ENCODE measurements at places on chromosomes 7 and 10.

DNA sequence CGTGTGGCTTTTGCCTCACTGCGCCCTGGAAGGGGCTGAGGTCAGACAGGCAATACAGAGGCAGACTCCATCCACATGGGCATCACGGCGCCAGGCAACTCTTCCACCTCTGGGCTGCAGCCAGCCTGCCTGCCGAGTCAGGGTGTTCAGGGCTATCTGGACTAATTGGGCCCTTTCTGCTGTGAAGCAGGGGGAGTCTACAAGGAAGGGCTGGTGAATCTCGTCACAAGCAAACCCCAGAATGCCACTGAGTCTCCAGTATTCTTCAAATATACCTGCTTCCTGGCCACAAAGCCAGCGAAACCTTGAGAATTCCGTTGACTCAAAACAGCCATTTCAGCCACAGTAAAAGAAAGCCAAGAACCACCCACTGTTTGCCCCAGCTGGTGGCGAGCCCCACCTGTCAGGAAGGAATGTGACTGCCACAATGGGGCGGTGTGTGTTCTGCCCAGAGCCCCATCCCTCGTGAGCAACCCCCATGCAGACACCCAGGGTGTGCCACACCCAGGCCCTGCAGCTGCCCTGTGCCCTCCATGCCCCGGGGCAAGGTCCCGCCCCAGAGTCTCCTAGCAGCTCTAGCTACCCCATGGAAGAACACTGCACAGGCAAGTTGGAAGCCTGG, 117.3 kb downstream of the FAM53B start:
- DNase-seq, result peak; percentile 71

DNA sequence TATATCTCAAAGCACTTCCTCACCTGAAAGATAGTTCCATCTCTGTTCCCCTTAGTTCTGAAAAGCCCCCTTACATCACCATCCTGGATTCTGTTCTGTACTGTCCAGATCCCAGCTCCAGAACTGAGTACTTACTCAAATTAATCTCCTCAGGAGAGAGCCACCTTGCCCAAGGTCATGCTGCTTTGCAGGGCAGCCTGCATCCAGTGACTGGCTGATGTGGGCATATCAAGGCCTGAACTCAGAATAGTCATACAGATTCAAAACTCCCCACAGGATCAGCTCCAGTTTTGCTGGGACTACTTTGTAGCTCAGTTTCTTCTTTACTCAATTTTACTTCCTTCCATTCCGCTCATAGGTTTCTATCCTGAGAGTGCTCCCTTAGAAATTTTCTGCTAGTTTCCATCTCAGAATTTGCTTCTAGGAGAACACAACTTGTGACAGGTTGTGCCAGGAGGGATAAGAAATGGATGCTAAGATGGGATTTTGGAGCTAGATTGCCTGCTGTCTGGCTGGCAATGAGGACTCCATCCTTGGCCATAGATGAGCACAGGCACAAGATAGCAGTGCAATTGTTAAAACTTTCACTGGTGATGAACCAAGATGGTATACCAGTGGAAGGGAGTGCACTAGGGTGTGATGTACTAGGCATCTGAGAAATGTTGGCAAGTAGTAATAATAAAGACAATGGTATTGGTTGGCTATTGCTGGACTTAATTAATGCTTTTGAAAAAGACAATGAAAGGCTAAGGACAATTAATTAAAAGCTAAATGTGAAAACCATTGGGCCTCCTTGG, 17.3 kb downstream of the SRGN start:
- no peak for DNase-seq

GRCh38 chr7:111878785-111879184, 316.5 kb upstream of the IMMP2L start:
- DNase-seq, result no peak

DNA sequence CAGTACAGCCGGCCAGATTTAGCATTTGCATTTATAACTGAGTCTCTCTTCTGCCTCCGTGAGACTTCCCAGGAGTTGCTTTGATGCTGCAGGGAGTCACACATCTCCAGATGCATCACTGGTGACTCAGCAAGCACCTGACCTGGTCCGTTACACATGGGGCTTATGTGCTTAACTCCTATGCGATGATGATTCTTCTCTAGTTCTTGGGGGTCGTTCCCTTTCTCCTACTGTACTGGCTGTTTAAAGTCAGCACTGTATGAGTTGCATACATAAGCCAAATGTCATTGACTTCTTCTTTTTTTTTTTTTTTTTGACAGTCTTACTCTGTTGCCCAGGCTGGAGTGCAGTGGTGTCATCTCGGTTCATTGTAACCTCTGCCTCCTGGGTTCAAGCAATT, 13.0 kb upstream of the AKR1E2 start:
- no peak for DNase-seq

DNA sequence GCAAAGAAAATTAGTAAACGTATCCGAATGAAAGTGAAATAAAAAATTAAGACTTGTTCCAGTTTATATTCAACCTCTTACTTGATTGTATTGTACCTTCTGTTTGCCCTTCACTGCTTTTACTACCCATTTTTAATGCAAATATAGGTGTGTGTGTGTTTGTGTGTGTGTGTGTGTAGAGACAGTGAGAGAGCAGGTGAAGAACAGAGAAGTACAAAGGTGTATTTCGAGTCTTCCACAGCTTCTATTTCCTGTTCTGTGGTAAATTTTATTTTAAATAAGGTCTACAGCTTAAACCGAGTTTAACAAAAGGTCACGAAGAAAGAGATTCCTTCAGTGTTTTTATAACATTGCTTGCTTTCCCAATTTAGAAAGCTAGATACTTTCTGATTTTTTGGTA, 12.7 kb upstream of the SVIL start:
- no peak for DNase-seq

GRCh38 chr10:102635377-102635776, 8.9 kb upstream of the TRIM8 start:
- no peak for DNase-seq

- DNase-seq, result peak; percentile 27
Measured at GRCh38 chr10:132541601-132542011, 4.0 kb downstream of the INPP5A start.

GRCh38 chr10:133334503-133335245, 2.0 kb downstream of the CALY start:
- no peak for DNase-seq

- DNase-seq, result no peak
Measured at GRCh38 chr10:79239275-79239779, 107.9 kb upstream of the PPIF start.

DNA sequence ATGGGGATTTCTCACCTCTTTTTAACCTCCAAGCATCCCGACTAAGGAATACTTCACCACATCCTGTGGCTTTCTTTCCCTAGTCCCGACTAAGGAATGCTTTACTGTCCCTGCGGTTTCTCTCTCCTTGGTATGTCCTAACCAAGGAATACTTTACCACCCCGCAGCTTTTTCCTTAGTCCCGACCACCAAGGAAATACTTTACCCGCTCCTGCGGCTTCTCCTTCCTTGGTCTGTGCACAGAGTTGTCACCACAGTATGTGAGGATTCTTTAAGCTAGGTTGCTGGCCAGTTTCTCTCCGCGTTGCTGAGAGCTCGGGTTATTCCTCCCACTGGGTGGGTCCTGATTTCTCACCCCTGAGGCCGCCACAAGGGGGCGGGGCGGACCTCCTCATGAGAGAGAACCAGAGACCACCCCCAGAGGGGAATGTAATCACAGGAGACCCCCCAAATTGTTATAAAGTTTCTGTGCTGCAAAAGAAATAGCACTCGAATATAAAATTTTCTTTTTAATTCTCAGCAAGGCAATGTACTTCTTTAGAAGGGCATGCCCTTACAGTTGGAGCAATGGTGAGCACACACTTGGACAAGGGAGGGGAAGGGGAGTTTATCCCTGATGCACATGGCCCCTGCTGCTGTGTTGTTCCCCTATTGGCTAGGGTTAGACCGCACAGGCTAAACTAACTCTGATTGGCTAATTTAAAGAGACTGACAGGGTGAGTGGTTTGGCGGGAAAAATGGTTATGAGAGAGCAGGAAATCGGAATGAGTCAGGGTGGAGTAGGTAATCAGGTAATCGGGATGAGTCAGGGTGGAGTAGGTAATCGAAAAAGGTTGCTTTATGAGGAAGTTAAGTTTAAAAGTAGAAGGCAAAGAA, 12.8 kb downstream of the SUGCT start:
- no peak for DNase-seq

DNA sequence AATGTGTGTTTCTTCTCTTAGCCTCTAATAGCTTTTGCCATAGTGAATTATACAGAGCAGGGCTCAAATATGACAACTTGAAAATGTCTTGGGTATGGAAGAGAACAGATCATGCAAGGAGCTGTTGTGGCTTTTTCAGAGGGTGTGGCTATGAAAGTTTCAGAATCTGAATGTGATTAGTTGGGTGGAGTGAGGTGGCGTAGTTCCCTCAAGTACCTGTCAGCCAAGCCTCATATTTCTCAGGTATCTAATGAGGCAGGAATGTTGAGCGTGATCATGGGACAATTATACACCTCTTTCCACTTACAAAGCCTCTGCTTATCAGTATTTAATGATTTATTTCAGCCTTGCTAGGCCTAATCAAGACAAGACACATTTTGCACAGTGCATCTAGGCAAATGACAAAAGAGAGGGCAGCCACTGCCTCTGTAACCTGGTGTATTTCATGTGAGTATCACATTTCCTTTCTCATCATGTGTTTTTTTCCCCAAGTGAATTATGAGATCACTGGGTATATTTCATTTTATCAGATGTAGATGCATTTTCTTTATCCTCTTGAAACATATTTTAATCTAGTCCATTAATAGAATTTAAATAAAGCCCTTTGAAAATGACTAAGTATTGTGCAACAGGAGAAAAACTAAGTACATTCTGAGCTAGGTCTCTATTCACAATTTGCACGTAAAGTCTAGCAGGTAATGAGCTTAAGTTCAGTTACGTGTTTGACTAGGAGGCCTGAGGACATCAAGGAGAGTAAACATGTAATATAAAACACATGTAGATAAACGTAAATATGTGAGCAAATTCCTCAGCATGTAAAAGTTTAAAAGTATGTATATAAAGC, 644.4 kb upstream of the IGFBP3 start:
- peak; percentile 24 for DNase-seq

GRCh38 chr10:133465191-133465949, 11.6 kb downstream of the SCART1 start:
- DNase-seq, result no peak

- DNase-seq, result no peak
Measured at GRCh38 chr7:67100956-67101361, 104.3 kb downstream of the TYW1 start.

DNA sequence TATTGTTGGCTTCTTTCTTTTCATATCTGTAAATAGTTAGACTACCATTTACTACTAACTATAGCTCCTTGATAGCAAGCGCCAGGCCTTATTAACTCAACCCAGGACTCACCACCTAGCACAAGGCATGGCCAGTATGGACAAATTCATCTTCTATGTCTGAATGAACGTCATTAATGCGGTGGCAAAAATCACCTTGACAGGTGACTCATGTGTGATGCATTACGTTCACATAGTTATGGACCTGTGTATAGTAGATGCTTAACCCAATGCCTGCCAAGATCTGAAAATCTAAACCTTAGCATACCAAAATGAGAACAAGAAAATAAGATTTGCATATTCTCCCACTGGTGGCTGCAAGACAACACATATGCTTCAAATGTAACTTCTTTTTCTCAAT, 300.8 kb downstream of the PARD3 start:
- DNase-seq, result no peak

- DNase-seq, result peak; percentile 51
Measured at GRCh38 chr10:51743146-51743545, 43.8 kb upstream of the CSTF2T start.

DNA sequence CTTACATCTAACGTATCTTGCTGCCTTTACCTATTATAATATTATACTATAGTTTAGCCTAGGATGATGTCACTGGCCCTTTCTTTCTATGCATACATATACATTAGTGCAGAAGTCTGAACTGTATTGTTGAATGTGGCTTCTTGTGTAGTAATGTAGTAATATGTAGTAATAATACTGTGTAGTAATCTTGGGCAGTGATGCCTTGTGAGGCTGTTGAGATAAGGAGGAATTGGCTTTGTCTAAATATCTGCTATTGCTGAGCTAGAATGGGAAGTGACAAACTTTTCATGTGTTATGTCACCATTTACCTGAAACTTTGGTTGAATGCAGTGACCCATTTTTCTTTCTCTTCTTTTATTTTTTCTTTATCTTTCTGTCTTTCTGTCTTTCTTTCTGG, 11.0 kb downstream of the GLCCI1 start:
- no peak for DNase-seq

DNA sequence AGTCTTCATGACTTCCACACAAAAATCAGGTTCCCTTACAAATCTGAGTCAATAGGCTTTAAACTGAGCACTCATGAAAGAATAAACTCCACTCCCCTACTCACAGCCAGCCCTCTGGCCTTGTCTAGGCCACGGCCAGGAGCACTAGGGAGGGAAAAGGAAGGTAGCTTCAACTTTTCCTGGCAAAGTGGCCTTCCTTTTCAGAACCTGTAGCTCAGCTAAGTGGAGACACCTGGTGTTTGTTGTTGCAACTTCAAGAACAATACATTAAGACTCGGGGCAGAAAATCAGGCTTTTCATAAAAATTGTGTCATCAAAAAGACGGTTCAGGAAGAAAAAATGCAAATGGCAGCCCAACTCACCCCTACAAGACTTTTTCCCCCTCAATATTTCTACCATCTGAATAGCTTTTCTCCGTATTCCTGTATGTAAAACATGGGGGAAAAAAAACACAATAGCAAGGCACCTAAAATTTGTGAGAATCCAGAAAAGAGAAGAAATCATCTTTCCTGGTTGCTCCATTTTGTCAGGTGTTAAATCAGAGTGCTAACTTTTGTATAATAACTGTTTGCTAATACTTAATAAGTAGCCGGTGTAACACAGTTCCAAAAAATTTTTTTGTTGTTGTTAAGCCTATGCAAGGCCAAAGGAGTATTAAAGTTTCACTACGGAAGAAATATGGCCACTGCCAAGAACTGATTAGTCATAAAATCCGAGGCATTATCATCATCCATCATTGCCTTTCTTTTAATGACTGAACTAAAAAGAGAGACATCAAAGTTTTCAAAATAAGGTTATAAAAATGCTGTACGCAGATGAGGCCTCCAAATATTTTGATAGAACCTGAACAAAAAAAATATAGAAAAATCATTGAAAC, 66.2 kb upstream of the ARID5B start:
- DNase-seq, result peak; percentile 59

- DNase-seq, result peak; percentile 75
Measured at GRCh38 chr7:22452142-22452959, 47.6 kb downstream of the STEAP1B start.

DNA sequence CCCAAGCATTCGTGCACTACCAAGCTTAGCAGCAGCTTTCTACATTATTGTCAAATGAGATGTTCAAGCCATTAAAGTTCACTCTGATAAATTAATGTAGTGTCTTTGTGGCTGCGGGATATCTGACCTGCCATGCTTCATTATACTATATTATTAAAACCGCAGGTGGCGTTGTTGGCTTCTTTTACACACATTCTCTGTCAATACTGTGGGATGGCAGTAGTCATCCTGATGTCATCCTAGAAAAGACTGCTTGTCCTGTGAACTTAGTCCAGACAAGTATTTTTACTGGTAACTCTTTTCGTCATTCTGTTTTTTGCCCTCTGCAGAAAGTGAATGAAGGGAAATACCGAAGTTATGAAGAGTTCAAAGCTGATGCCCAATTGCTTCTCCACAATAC, 103.9 kb downstream of the ZMYND11 start:
- DNase-seq, result no peak

- DNase-seq, result peak; percentile 89
Measured at GRCh38 chr7:92178928-92179924, at the start of gene LRRD1. Gene LRRD1 (minus strand): TSS chr7:92179142. CDS start chr7:92165202, 13,940 bp downstream.

Measured in GM12865 (cell line).